Stomach (tissue), 19 donors: ENCODE measurements at places on chromosomes 1 and 21.

GRCh38 chr1:23646091-23646490, 45.5 kb upstream of the RPL11 start:
- no peak for DNase-seq

DNA sequence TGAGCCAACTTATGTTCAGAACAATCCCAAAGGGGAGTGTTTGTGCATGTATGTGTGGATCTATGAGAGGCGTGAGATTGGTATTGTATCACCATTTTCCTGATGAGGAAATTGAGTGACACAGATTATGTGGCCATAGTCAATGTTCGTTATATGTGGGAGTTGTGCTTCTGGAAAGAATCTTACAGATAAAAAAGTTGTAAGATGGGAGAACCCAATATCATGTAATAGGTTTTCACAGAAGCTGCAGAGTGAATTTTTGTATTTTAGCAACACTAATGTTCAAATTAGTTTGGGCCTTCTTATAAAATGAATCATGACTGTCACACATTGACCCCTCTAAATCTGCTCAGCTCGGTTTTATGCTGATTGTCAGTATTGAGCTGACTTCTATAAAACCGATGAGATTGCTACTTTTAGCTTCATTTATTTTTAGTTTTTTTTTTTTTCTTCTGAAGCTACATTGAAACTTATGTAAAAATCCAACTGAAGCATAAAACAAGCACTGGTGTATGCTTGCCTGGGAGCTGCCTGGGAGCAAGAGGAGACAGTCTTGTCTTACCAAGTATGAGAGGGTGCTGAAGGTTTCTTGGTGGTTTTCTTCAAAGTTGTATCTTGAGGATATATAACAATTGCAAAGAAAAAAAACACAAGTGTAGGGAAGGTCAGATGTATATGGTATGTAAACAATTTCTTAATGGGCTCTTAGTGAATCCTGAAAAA, 4.1 kb downstream of the RWDD3 start:
- DNase-seq: no peak

DNA sequence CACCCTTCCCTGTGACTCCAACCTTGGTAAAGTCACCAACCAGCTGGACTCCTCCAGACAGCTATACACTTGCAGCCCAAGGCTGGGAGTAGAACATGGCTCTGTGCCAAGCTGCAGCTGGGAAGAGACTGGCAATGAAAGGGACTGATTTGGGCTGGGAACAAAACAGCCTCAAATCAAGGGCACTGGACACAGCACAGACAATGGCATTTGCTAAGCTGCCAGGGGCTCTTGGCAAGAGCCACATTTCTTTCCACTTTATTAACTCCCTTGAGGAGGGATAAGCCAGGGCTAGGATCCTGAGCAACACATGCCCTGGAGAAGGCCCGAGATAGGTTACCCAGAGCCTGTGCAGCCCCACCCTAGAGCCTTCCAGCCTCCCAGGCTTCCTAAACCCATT, 12.0 kb downstream of the SYT11 start:
- peak; percentile 28 for DNase-seq

GRCh38 chr1:162475539-162476185, 22.0 kb upstream of the UHMK1 start:
- DNase-seq: no peak

DNA sequence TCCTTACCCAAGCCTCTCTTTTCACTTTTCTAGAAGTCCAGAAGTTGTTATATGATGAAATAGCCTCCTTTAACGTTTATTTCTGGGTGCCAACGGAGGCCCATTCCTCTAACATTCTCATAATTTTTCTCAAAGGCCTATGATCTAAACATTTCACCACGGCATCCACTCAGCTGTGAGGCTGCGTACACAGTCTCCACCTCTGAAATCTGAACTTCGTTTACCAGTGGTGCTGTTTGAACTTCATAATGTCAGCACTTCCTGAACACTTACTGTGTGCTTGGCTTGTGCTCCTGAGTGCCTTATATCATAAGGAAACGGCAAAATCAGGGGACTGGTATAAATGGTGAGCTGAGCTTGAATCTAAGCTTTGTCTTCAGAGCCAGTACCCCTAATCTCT, 12.0 kb upstream of the RBP7 start:
- no peak for DNase-seq

GRCh38 chr1:119132179-119132578, 8.3 kb downstream of the WARS2 start:
- DNase-seq: no peak
